ENCODE measurements at places on chromosomes 1 and 21.

GRCh38 chr1:36938819-36939218, 95.5 kb downstream of the GRIK3 start:
- DNase-seq: no peak

DNA sequence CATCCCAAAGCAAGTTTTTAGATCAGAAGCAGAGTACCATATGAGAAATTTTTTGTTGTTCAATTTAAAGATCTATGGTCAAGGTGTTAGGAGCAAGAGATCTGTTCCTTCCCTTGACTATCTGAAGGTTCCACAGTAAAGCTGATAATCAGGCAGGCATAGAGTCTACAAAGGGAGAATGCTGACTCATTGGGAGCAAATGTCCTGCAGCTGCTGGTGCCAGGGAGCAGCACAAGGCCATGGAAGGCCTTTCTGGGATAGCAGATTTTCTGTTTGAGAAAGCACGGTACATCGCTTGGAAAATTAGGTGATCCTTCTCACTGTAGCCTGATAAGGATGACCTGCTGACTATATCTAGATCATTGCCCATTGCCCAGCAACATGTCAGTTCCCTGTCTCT, 210.1 kb upstream of the C1orf87 start:
- no peak for DNase-seq

GRCh38 chr1:169680377-169681019, 30.9 kb downstream of the SELL start:
- peak; percentile 70 for DNase-seq

DNA sequence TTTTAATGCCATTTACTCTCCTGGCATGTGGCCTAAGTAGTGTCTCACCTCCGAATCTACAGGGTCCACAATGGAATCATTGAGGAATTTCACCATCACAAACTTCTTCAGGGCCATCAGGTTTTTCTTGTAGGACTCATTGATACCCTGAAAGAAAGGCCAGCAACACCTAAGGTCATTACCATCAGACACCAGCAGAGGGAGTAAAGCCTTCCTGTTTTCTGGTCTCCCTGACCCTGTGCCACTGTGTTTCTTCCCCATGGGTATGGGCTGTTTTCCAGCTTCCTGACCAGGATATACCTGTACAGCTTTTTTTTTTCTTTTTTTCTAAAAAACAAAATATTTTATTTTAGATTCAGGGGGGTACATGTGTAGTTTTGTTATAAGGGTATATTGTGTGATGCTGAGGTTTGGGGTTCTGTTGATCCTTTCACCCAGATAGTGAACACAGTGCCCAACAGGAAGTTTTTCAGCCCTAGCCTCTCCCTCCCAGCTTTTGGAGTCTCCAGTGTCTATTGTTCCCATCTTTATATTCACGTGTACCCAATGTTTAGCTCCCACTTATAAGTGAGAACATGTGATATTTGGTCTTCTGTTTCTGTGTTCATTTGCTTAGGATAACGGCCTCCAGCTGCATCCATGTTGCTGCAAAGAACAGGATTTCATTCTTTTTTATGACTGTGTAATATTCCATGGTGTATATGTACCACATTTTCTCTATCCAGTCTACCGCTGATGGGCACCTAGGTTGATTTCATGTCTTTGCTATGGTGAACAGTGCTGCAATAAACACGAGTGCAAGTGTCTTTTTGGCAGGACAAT, 18.3 kb downstream of the PPT1 start:
- DNase-seq: peak; percentile 67

DNA sequence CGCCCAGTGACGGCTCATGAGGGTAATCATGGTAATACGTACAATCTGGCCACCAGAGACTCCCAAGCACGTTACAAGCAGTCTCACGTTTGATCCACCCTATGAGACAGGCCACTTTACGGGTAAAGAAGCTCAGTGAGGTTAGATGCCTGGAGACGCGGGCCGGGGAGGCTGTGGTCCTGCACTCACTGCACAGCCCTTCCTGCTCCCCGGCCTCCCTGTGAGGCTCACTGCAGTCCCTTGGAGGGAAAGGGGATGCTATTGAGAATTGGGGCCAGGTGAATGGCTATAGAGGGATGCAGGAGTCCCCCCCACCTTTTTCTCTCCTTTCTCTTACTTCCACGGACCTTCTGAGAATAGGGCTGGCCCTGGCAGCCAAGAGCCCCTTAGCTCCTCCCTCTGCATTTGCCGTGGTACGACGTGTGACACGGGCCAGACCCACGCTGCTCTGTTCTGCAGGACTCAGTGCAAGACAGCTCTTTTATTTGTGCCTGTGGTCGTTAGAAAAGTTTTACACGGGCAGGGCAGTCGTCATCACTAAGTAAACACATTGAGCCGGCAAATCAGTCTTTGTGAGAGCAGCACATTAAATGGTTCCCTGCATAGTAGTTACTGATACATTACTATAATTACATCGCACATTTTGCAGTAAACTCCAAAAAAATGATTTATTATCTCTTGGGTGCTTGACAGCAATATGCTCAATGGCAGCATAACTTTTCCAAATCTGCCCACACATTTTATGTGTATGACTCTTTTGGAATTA, 18.8 kb downstream of the KIF26B start:
- DNase-seq: no peak

All from CD4-positive, alpha-beta T cell treated with Interleukin-15 for 4 hours (primary cell).